Calu3 (cell line): ENCODE measurements at places on chromosomes 4 and X.
A peak's percentile ranks its signal among the peaks of the same experiment; 100 is the strongest.

- DNase-seq: no peak
Observed at GRCh38 chr4:42460043-42460442, 62.8 kb downstream of the SHISA3 start.

DNA sequence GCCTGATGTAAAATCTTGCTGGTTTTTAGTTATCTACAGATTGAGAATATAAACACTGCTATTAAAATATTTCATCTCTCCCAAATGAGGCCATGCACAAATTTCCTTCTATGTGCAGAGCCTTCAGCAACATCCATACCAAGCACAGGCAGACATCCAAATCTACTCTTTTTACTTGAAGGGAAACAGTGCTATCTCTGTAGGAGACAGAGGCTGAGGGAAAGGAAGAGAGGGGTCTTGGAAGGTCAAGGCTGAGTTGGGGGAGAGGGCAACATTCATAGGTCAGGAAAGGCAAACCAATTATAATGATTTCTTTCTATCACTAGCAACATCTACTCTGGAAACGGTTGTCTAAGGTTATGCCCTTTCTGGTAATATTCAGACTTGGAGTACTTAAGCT, 240.2 kb downstream of the CBR4 start:
- DNase-seq: no peak

GRCh38 chr4:16269240-16269639, 43.0 kb upstream of the TAPT1 start:
- DNase-seq: no peak

- peak; percentile 37 for DNase-seq
Observed at GRCh38 chr4:118969359-118969758, 80.7 kb downstream of the SYNPO2 start.

- DNase-seq: no peak
Observed at GRCh38 chr4:126440297-126440696, 1125.5 kb downstream of the FAT4 start.

- no peak for DNase-seq
Observed at GRCh38 chr4:4333265-4333706, 43.2 kb downstream of the ZBTB49 start.

DNA sequence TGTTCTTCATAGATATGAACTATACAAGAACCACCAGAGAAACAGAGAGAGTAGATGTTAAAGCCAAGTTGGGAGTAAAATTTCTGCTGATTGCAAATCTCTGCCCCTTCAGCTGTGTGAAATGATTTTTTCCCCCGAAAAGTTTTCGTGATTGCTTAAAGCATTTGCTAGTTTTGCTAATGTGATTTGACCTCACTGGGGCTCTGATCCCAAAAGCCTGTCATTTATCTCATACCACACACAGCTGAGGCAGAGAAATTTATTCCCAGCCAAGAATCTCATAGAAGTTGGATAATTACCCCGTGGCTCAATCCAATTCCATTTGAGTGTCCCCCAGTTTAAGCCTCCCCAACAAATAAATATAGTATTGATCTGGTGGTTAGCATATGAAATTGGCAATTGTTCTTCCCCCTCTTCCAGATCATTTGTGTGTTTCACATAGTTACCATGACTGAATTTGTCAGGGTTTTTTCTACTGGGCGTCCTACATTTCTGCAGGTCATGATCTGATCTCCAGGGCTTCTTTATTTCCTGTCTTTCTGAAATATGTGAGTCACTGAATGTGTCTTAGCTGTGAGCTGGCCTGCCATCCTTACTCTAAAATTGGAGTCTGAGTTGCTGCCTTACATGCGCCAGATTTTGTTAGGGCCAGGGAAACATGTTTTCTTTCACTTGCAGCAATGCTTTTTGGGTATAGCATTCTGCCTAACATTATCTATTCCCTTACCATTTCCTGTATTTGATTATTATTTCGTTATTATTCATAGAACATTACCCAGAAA, 167.5 kb upstream of the FRMPD4 start:
- no peak for DNase-seq
